ENCODE measurements at places on chromosomes 6 and 20.
A peak's percentile ranks its signal among the peaks of the same experiment; 100 is the strongest.

DNA sequence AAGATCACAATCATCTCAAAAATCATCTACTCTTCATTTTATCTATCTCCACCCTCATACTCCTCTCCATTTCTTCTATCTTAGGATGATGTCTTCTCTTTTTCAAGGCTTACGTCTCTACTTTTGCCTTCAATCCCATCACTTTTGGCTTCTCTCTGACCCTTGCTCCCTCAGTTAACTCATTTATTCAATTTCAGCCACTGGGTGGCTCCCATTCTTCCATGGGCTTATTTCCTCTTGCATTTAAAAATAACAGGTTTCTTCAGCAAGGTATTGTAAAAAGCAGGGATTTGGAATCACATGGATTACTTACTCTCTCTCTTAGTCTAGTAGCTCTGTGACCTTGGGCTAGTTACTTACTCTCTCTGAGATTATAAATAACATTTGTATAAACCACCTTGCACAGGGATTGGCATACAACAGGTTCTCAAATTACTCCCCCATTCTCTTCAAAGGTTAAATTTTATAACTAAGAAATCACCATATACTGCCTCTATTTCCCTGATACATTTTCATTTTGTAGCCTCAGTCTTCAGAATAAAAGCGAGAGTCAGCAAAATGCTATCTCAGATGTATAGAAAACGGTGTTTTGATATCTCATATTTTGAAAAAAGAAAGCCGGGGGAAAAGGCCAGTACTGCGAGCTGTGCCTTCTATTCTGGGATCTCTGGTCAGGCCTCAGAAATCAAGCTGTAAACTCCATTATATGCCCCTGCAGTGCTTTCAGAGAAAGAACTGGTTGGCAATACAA, 5.5 kb downstream of the ZSCAN12 start:
- DNase-seq = no peak

GRCh38 chr6:142886431-142887170, 58.4 kb downstream of the HIVEP2 start:
- DNase-seq = no peak

DNA sequence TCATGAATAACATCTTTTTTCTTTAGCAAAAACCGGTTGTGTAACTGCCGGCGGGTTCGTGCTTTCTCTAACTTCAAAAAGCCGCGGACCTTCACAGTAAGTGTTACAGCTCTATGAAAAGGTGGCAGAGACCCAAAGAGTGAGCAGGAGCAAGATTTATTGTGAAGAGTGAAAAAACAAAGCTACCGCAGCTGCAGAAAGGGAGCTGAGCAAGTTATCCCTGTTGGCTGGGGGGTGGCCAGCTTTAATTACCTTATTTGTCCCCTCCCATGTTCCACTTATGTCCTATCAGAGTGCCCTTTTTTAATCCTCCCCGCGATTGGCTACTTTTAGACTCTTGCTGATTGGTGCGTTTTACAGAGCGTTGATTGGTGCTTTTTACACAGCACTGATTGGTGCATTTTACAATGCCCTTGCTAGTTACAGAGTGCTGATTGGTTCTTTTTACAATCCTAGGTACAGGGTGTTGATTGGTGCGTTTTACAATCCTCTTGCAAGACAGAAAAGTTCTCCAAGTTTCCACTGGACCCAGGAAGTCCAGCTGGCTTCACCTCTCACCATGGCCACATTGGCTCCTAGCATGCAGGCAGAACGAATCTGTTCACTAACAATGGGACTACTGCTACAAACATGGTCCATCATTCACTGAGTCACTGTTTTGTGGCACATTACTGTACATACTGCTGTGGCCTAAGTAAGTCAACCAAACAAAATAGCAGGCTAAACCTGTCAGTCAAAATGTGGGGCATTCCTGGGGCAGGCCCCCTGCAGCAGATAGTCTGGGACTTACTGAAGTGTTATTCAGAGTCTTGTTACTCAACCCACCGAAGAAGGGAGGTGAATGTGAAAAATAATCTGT, 52.8 kb downstream of the MYLIP start:
- DNase-seq = no peak

GRCh38 chr6:32175322-32175710, 568 bp downstream of the AGPAT1 start:
- no peak for DNase-seq

DNA sequence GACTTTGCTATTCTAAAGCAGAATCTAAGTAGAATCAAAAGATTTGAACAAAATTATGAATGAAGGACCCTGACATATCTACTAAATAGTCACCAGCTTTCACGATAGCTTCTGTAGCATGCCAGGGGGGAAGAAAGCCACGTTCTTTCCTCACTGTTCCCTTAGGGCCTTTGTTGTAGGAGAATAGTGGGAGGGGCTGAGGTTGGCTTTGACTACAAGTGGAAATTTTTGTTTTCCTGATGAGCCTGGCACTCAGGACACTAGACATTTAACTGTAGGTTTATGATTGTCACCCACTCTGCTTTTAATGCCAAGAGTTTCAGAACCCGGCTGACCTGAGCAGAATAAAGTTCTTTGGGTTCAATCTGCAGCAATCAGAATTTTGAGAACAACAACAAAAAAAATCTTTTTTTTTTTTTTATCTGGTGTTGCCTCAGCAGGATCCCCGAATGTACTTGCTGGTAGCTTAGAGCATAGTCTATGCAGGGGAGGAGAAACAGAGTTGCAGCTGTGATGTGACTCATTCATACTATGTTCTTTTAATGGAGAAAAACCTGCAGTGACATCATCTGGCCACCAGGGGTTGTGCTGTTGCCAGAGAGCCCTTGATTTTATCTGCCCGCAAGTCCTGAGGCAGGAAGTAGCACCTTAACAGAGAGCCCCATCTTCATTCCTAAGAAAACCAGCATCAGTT, 38.5 kb downstream of the TPD52L1 start:
- peak; percentile 3 for DNase-seq

DNA sequence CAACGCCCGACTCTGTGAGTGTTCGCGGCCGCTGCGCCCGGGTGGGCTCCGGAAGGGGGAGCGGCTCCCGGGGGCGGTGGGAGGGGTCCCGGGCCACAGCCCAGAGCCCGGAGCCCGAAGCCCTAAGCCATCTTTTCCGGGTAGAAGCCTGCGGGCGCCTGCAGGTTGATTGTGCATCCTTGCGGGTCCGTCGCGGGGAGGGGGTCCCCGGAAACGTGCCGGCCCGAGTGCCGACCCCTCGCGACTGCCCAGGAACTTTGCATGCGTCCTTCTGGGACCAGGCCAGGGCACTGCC, 413 bp downstream of the PTPRA start:
- peak; percentile 45 for DNase-seq

DNA sequence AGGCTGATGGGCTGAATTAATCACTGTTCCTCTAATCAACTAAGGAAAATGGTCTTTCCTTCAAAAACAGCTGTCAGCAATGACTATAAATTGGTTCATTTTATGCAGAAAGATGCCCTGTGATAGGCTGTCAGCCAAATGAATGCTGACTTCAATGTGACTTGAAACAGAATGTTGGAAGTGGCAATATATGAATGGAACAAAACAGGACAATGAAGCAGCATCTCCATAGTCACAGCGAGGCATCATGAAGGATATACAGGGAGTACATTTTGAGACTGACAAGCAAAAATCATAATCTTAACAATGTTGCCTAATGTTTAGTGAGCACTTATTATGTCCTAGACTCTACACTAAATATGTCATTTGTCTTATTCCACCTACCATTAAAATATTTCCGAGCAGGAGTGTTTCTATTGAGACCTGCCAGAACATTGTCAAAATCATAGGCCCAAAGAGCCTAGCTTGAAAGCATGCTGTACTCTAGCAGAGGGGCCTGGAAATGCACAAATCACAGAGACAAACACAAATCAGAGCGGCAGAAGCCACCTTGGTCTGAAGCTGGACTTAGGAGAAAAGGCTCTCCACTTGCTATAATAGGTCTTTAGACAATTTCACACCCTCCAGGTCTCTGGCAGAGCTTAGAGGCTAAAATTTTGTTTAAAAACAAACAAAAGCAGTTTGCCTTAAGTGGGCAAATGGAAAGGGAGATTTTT, 63.3 kb downstream of the FAM50B start:
- DNase-seq = no peak

DNA sequence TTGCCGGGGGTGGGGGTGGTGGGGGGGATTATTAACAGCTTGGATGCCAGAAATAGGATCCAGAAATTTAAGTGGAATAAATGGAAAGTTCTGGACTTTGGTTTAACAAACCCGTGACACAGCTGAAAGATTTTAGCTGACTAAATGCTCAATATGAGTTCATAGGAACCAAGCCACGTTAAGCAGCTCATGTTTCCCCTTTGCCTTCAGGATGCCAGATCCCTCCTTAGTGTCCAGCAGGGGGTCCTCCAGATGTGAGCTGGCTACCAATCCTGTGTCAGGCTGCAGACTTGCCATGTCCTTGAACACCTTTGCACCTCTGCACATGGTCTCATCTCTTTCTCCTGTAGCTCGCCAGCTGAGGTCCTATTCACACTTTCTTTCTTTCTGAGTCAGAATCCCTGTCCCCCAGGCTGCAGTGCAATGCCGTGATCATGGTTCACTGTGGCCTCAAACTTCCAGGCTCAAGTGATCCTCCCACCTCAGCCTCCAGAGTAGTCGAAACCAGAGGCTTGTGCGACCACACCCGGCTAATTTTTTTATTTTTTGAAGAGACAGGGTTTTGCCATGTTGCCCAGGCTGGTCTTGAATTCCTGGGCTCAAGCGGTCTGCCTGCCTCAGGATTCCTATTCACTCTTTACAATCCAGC, 133.3 kb upstream of the ARMC2 start:
- no peak for DNase-seq

DNA sequence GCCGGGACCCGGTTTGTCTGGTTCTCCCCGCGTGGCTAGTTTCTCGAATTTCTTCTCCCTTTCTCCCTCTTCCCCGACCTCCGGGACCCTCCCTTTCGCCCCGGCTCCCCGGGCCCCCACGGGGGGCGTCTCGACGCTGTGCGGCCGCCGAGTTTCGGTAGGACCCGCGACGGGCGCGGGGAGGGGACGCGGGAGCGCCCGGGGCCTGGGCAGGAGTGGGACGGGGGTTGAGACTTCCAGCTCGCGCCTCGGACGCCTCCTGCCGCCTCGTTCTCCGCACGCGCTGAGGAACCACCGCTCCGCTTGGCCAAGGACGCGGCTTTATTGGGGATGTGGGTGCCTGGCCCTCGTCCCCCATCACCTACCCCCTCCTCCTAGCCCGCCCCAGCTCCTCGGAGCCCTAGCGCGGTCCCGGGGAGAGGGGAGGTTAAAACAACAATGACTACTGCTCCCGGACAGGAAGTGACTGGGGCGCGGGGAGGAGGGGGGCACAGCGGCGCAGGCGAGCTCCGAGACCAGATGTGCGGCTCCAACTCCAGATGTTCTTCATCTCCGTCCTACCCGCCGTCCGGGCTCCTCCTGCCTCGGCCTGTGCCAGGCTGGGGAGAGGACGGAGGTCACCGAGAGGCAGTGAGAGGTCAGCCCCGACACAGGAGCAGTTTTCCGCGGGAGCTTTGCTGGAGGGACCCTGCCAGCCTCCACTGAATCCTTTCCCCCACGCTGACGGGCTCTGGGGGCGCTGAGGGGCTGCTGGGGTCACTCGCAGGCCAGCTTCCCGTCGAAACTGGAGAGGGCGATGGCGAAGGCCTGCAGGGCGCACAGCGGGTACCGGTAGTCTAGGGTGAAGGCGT, 917 bp upstream of the TEAD3 start:
- DNase-seq = peak; percentile 24

GRCh38 chr20:64065974-64066343, 3.0 kb downstream of the TCEA2 start:
- DNase-seq = no peak

- DNase-seq = no peak
Measured at GRCh38 chr6:31614075-31614619, 887 bp upstream of the AIF1 start.

- no peak for DNase-seq
Measured at GRCh38 chr6:134750669-134751068, 199.2 kb downstream of the ALDH8A1 start.

GRCh38 chr20:56245761-56246160, 2.8 kb upstream of the MC3R start:
- DNase-seq = no peak

DNA sequence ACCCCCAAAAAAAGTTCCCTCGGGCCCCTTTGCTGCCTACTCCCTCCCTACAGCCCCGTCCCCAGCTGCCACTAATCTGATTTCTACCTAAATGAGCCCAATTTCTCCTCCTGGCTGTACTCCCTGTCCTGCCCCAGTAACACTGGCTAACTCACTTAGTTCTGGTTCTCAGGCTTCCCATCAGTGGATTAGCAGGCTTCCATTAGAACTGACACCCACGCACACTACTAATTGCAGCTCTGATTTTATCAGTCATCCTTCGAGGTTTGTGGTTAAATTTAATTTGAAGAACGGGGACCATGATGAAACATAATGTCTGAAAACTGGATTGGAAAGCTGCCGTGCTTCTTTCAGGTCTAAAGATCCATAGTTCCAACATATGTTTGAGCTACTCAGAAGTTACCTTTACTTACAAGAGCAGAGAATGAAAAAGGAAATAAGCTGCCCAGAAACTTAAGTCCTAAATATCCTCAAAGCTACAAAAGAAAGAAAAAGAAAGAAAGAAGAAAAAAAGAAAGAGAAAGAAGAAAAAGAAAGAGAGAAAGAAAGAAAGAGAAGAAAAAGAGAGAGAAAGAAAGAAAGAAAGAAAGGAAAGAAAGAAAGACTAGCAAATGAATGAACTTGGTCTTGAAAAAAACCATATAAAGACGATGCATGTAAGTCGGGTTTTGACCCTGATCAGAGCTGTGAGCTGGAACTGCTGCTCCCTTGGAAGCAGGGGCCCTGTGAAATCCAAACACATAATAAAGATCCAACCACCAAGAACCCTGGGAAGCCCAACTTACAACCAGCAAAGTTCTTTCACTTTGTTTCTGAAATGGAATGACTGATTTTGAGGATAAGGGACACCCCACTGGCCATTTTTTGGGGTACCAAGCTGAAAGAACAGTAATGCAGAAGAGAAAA, 51.7 kb downstream of the CNKSR3 start:
- no peak for DNase-seq

DNA sequence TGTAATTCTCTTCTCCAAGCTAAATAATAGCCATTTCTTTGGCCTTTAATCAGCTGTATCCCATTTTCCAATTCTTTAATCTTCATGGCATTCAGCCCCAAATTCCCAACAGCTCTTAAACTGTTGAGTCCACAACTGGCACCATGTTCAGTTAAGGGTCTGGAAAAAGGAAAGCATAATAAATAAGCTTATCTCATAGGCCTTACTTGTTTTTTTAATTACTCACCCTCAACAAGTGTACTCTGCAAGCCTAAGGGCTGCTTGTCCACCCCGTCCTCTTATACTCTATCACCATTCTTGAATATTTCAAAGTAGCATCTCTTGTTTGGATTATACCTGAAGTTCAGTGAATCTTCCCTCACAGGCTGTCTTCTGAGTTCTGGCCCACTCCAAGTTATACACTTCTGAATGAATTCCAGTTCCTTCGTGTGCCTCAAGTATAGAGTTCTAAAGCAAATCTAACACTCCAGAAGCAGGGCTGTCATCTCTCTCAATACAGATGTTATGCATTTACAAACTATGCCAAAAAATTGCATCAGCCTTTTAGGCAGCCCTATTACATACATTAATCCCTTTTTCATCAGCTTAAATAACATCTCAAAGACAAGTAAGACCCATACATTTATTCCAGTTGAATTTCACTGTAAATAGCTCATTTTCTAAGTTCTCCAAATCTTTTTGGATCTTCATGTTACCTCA, 98.7 kb downstream of the COL21A1 start:
- DNase-seq = no peak
